ENCODE measurements at places on chromosomes 7 and 10. TPM values are rescaled to one million over a fixed set of nuclear protein-coding genes. Genes with fewer than 3 reads are reported as not detected.

Gene PON3
- total RNA-seq: 0.55 TPM

GRCh38 chr10:60444494-60445064, 54.9 kb upstream of the ANK3 start:
- H3K27ac ChIP-seq: no peak overlapping the region
- no peak for DNase-seq
- peaks cover 2% of the 10 kb centered on the region for H3K4me1 ChIP-seq
- no peaks in the 10 kb centered on the region for H3K36me3 ChIP-seq

- no peaks in the 10 kb centered on the region for H3K36me3 ChIP-seq
- H3K4me3 ChIP-seq: no peak overlapping the region
- DNase-seq: no peak
- H3K4me1 ChIP-seq: no peaks in the 10 kb centered on the region
Measured at GRCh38 chr7:123327661-123328060, 127.9 kb upstream of the SLC13A1 start.

GRCh38 chr7:67738958-67739357, 742.3 kb downstream of the TYW1 start:
- no peak overlapping the region for H3K27ac ChIP-seq
- no peaks in the 10 kb centered on the region for H3K4me1 ChIP-seq
- H3K4me3 ChIP-seq: no peak overlapping the region
- no peaks in the 10 kb centered on the region for H3K27me3 ChIP-seq
- DNase-seq: no peak

GRCh38 chr7:17618652-17618974, 320.2 kb downstream of the AHR start:
- no peaks in the 10 kb centered on the region for H3K36me3 ChIP-seq
- no peak overlapping the region for H3K27ac ChIP-seq
- H3K4me3 ChIP-seq: no peak overlapping the region
- H3K27me3 ChIP-seq: no peaks in the 10 kb centered on the region
- DNase-seq: no peak
- peaks cover under 1% of the 10 kb centered on the region for H3K4me1 ChIP-seq

DNA sequence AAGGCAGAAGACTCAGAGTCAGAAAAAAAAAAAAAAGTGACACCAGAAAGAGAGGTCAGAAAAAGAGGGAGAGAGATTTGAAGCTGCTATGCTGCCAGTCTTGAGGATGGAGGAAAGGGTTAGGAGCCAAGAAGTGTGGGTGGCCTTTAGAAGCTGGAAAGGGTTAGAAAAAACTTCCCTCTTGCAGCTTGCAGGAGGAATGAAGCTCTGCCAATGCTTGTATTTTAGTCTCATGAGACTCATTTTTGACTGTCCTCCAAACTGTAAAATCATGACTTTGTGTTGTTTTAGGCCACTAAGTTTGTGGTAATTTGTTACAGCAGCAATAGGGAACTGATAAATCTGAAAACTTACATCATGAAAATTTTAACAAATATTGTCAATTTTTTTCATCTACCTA, 127.7 kb upstream of the NOBOX start:
- no peaks in the 10 kb centered on the region for H3K27me3 ChIP-seq
- H3K4me3 ChIP-seq: no peak overlapping the region
- no peak for DNase-seq
- no peaks in the 10 kb centered on the region for H3K36me3 ChIP-seq
- H3K4me1 ChIP-seq: no peaks in the 10 kb centered on the region
- no peak overlapping the region for H3K27ac ChIP-seq

GRCh38 chr10:73967022-73967429, 30.9 kb upstream of the VCL start:
- no peaks in the 10 kb centered on the region for H3K4me1 ChIP-seq
- H3K27ac ChIP-seq: peak overlapping the region; percentile 15
- no peak for DNase-seq
- no peak overlapping the region for H3K4me3 ChIP-seq
- no peaks in the 10 kb centered on the region for H3K36me3 ChIP-seq

DNA sequence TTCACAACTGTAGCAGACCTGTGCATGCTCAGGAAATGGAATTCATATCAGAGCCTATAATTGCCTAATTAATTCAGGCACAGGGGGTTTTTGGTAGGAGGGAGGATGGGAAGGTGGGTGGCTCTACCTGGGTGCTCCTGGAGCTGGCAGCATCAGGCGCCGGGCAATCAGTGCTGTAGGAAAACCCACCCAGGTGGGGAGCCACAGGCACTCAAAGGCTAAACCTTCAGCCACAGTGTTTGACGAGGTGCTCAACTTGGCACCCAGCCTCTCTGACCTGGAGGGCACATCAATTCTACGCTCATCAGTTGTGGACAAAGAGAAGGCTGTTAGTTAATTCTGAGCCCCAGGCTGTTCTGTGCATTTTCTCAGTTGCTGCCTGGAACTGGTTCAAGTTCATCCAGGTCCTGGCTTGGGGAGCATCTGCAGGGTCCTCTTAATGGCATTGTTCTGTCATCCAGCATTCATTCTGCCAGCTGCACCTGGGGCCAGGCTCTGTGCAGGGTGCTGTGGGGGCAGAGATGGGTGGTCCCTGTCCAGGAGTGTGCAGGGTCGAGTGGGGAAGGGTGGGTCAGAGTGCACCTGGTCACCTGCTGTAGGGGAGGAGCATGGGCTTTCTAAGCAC, 54.1 kb upstream of the NPTX2 start:
- no peak overlapping the region for H3K4me3 ChIP-seq
- H3K36me3 ChIP-seq: no peaks in the 10 kb centered on the region
- H3K27ac ChIP-seq: no peak overlapping the region

Gene LIPM
- not detected for total RNA-seq

Gene PIP
- not detected for total RNA-seq

DNA sequence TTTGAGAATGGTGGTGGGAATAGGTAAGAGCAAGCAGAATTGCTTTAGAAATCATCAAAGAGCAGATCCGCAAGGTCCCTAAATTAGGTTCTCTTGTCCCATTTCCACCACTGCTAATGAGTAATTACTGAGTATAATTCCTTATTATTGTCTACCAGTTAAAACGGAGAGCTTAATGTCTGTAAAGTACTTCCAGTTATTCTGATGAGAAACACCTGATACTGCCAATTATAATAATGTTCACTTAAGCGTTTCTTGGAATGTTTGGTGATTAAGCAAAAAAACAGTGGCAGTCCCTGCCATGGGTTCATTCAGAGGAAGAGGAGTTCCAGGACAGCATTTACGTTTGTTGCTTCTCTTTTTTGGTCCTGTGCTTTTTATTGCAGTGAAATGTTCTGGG, 358.5 kb upstream of the GALNT17 start:
- no peaks in the 10 kb centered on the region for H3K4me1 ChIP-seq
- H3K36me3 ChIP-seq: peaks cover 5% of the 10 kb centered on the region
- H3K4me3 ChIP-seq: no peak overlapping the region
- H3K27ac ChIP-seq: no peak overlapping the region
- no peak for DNase-seq
- H3K27me3 ChIP-seq: no peaks in the 10 kb centered on the region

Gene SLC16A9
- total RNA-seq: 3.3 TPM

Measured in aorta (tissue), 5 donors.